AG10803 (cell line): ENCODE measurements at places on chromosomes 1 and 21.
A peak's percentile ranks its signal among the peaks of the same experiment; 100 is the strongest.

- DNase-seq = no peak
Observed at GRCh38 chr1:31667065-31667785, 22.5 kb upstream of the PEF1 start.

DNA sequence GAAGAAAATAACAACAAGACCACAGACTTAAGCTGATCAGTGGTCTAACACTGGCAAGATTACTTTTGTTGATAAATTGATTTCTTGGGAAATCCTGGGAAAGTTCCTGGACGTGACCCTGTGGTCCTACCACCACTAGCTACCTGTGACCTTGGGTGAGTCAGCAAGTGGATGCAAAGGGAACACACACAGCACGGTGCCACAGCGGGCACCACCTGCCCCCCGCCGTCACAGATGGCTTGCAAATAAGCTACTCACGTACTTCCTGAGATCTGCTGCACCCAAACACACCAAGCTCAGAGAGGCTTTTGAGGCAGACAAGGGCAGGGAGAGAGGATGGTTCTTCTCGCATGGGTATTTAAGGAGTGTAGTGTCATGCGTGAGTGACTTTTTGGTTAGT lies 12.7 kb downstream of the CFAP298 start:
- DNase-seq = no peak

- DNase-seq = no peak
Observed at GRCh38 chr1:92441697-92442342, 44.9 kb downstream of the GFI1 start.

DNA sequence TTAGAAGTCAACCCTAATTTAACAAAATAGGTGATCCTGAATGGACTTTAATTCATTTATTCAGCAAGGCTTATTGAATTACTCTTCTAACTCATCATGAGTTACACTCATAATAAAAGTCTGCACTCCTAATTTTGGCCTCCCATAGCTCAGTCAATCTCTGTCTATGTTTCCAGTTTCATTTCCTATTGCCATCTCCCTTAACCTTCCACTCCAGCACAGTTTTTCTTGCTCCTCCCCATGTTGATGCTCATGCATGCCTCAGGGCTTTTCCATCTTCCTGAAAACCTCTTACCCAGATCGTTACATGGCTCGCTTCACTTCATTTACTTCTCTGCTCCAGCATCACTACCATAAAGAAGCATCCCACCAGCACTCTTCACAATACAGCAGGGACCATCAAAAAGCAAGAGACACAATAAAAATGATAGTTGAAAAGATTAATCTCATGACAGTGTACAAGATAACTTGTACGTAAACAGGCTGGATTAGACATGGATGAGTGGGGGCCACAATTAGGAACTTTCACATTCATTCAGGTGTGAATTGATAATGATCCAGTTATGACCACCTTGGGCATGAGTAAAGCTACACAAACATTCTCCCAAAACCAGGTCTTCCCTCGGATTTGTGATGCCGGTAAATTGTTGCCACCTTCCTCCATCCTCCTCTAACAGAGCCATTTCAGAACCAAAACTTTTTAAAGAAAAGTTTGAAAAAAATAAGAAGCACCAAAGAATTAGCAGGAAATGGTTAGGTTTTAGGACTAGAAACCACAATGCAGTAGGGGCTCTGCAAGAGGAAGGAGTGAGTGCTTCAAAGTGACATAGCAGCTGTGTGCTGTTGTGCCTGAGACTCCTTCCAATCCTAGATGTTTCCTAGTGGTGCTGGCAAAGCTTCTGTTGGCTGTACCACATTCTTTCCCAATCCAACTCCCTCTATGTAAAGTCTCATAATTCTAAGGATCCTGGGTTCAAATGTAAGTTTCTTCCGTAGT lies 89.8 kb downstream of the OLFML2B start:
- peak; percentile 34 for DNase-seq

DNA sequence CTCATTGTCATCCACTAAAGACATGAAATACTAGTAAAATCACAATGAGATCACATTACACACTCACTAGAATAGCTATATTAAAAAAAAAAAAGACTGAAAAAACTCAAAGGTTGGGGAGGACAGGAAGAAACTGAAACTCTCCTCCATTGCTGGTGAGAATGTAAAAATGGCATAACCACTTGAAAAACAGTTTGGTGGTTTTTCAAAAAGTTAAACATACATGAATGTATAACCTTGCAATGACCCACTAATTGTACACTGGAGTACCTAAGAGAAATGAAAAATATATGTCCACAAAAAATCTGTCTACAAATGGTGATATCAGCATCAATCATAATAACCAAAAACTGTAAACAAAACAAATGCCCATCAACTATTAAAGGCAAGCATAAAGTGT lies 44.0 kb downstream of the NRIP1 start:
- DNase-seq = no peak

GRCh38 chr1:226903819-226904716 lies 33.7 kb downstream of the PSEN2 start:
- DNase-seq = peak; percentile 51

DNA sequence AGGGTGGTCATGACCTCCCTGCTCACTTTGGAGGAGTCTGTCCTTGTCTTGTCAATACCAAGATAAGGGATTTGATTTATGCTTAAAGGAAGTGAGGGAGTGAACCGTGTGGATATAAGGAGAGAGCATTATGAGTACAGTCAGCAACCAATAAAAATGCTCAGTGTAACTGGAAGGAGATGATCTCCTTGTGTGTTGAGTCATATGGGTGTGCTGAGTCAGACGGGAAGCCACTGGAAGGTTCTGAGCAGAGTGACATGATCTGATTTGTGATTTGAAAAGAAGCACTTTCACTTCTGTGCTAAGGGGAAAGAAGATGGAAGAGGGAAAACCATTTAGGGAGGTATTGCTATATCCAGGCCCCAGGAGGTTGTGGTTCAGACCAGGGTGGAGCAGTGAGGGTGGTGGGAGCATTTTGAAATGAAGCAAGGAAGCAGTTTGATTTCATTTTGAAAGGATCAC lies 2.5 kb upstream of the BCL10 start:
- peak; percentile 91 for DNase-seq

DNA sequence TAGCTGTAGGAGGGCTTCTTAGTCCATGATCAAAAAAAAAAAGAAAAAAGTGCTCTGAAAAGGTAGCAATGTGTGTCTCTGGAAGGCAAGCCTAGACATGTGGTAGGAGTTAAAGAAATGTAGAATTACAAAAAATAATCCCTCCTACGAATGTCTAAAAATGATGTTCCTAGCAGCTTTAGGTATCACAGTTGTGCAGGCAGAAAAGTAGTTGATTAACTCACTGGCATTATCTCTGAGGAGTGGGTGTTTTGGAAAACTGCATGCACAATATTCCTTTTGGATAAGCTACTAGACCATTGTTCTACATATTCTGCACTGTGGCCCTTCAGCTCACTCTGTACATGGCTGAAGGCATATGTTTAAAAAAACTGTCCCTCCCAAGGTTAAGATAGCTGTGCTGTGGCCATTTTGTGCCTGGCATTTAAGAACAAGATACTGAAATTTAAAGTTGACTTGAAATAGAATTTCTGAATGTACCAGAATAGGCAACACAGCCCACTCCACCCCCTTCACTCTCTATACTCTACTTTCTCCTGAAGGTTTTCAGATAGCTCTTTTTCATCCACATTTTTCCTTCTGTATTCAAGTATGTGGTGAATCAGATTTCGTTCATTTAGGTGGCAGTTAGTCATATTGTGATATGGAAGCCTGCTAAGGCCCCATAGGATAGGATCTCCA lies 463.9 kb upstream of the LRRC7 start:
- DNase-seq = no peak

- DNase-seq = peak; percentile 53
Observed at GRCh38 chr1:78286686-78287085, 204.1 kb upstream of the PTGFR start.

GRCh38 chr1:150578272-150579109 lies 919 bp downstream of the MCL1 start:
- DNase-seq = peak; percentile 90

GRCh38 chr1:61204528-61204927 lies 122.2 kb downstream of the NFIA start:
- no peak for DNase-seq

DNA sequence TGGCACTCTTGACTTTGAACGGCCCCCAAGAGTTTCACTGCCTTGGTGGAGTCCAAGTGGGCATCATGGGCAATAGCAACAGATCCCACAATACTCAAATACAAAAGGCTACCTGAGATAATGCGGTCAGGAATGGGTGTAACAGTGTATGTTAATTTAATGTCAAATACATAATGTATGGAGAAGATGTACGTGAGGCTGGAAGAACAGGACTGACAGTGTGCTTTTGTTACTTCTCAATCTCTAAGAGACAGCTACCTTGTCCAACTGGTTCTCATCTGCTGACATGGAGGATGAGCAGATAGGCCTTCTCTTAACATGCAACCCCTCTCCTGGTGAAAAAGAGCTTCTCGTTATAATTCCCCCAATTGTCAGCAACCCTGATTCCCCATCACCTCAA lies 167.2 kb downstream of the APP start:
- no peak for DNase-seq

GRCh38 chr1:232038706-232039677 lies 412.4 kb downstream of the DISC1 start:
- no peak for DNase-seq

- no peak for DNase-seq
Observed at GRCh38 chr1:3646596-3646995, 3.3 kb downstream of the WRAP73 start.

DNA sequence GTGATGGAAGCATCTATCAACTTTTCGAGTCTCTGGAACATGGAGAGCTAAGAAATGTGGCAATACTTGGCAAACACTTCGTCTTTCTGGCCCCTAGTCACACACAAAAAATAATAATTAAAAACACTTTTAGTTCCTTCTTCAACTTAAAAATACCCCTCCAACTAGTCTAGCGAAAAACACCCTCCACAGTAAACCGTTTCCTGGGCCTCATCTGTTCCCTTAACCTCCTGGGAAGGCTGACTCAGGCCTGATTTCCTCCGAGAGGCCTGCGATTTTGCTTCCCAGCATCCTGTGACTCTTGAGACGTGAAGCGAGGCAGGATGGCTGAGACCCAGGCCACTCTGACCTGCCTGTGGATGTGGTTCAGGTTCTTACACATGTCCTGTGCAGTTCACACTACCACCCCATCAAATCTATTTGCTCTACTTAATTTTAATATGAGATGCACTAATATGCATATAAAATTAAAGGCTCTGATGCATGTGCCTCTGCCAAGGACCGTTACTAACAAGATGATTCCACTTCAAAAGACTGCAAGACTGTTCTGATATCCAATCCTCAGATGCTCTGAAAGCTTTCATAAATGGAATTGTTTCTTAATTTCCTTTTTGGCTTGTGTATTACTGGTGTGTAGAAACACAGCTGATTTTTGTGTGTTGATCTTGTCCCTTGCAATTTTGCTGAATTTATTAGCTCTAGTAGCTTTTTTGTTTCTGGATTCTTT lies 3.5 kb downstream of the NAV1 start:
- peak; percentile 83 for DNase-seq

DNA sequence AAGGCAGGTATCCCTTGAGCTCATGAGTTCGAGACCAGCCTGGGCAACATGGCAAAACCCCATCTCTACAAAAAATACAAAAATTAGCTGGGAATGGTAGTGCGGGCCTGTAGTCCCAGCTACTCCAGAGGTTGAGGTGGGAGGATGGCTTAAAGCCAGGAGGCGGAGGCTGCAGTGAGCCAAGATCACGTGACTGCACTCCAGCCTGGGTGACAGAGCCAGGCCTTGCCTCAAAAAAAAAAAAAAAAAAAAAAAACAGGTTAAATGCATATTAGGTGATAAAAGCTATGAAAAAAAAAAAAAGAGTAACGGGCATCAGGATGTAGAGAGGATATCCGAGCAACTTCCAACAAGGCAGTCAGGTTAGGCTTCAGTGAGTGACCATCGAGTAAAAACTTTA lies 2.8 kb upstream of the SRRM1 start:
- no peak for DNase-seq

- no peak for DNase-seq
Observed at GRCh38 chr21:44896561-44897286, 23.2 kb upstream of the PTTG1IP start.

- peak; percentile 97 for DNase-seq
Observed at GRCh38 chr1:182955596-182956588, 2.9 kb upstream of the SHCBP1L start.

DNA sequence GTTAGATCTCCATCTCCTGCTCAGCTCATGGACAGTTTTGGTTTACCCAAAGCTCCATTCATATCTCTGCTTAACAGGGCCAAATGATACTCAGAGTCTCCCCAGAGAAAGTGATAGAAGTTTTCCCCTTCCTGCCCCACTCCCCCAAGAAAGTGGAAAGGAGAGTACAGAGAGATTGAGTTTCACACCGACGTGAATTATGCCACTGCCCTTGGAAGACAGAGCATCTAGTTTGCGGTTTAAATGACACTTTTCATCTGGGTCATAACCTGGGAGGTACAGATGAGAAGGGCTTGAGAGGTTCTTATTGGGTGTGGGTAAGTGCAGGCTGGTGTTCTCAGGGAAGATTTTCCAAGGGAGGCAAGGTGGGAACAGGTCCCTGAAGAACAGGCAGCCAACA lies 6.9 kb upstream of the ZNF362 start:
- no peak for DNase-seq
